ENCODE measurements at places on chromosomes 3 and 15. TPM values are rescaled to one million over a fixed set of nuclear protein-coding genes. Genes with fewer than 3 reads are reported as not detected.

Gene MYRIP
- 2.2 TPM for total RNA-seq

Gene MRAS
- 31.3 TPM for total RNA-seq

Gene WDR93
- 1.6 TPM for total RNA-seq

Gene GADL1
- total RNA-seq: 6.2 TPM

Gene GOLGA8R
- 8.2 TPM for total RNA-seq

Gene ST3GAL6
- 38.2 TPM for total RNA-seq

Gene SNTN
- total RNA-seq: 0.12 TPM

Gene ZMAT3
- total RNA-seq: 8.8 TPM

Gene SLC9C1
- total RNA-seq: 1.5 TPM

Gene WWTR1
- 103 TPM for total RNA-seq

Gene GOLGA8S
- 0.12 TPM for total RNA-seq

Gene FBXL22
- total RNA-seq: 9.2 TPM

Gene NR1I2
- 0.47 TPM for total RNA-seq

Gene LRRC2
- 4.1 TPM for total RNA-seq

Gene C15orf61
- 8.6 TPM for total RNA-seq

Gene EIF1B
- 31.1 TPM for total RNA-seq

Gene MEGF11
- 1.8 TPM for total RNA-seq

Gene FGF7
- 18.9 TPM for total RNA-seq

Gene FBN1
- 189 TPM for total RNA-seq

Gene TBC1D5
- total RNA-seq: 98.2 TPM

Gene TNIK
- total RNA-seq: 14.9 TPM

Gene HDDC3
- total RNA-seq: 11.5 TPM

Gene IGF1R
- total RNA-seq: 87.6 TPM

Gene GOLGA8O
- total RNA-seq: 0.29 TPM

Gene SERPINI2
- total RNA-seq: 0.82 TPM

Gene BCL2A1
- total RNA-seq: 8.2 TPM

Gene CCR3
- total RNA-seq: 0.47 TPM

Gene PYGO1
- 13.1 TPM for total RNA-seq

Gene GABRR3
- not detected for total RNA-seq

Gene MCF2L2
- total RNA-seq: 0.53 TPM

Gene ARHGEF26
- 12.0 TPM for total RNA-seq

Gene PRSS50
- 0.99 TPM for total RNA-seq

Gene GRK7
- total RNA-seq: not detected

Gene LRRC31
- not detected for total RNA-seq

Gene EFCAB12
- total RNA-seq: 2.3 TPM

Gene GLDN
- 0.99 TPM for total RNA-seq

Gene AEN
- 8.3 TPM for total RNA-seq

Data from metanephros (tissue), 2 donors.